Amygdala (tissue), 56 donors: ENCODE measurements at places on chromosomes 5 and 9.

- DNase-seq = no peak
Measured at GRCh38 chr9:4289411-4290326, 10.2 kb downstream of the GLIS3 start.

- DNase-seq = no peak
Measured at GRCh38 chr5:143474616-143475015, 71.1 kb upstream of the NR3C1 start.

- DNase-seq = peak; percentile 64
Measured at GRCh38 chr9:133147412-133148198, 16.1 kb downstream of the GBGT1 start.

DNA sequence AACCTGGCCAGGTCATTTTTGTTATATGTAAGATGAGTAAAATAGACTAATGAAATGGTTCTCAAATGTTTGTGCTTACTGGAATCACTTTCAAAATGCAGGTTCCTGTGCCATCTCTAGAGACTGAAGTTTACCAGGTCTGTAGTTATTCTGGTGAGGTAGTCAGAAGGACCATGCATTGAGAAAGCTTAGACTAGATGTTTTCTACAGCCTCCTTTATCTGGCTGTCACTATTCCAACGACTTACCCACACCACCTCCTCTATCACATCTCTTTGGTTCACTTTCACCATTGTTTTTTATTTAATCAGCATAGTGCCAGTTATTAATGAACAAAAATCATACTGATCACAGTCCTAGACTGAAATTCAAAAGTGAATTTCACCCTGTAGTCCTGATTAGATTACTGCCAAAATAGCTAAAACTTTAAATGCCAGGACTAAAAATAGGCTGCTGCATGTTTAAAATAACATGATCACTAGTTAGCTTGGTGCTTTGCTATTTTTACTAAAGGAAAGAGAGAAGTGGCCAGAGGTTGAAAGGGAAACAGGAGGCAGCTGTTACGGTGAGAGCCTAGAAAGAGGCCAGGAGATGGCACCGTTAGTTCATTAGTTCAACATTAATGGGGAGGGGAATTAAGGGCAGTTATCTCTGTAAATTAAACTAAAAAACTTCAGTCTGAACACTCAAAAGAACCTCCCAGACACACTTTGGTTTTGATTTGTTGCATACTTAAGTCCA, 13.9 kb upstream of the FNIP1 start:
- no peak for DNase-seq

- DNase-seq = no peak
Measured at GRCh38 chr5:124317451-124317850, 429.0 kb downstream of the ZNF608 start.

DNA sequence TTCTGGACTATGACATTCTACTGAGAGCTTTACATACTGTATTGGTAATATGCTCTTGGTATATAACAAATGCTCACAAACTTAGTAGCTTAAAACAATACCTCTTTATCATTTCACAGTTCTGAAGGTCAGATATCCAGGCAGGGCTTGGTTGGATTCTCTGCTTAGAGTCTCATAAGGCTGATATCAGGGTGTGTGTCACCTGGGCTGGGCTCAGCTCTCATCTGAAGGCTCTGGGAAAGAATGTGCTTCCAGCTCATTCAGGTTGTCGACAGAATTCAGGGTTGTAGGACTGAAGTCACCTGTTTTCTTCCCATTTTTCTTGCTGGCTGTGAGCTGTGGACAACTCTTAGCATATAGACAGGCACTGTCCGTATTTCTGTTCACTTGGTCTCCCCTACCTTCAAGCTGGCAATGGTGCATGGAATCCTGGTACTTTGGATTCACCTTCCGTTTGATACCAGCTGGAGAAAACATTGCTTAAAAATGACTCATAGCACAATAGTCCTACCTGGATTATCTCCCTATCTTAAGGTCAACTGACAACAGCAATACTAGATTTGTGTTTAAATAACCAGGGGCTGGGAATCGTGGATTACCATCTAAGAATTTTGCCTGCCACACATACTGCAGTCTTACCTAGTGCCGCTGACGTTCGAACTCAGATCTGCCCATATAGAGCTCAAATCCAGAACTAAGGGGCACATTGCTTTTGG, 69.2 kb downstream of the RCL1 start:
- no peak for DNase-seq

- no peak for DNase-seq
Measured at GRCh38 chr9:93134740-93135444, 841 bp upstream of the NINJ1 start.

GRCh38 chr9:36865731-36866635, 168.1 kb downstream of the PAX5 start:
- no peak for DNase-seq

DNA sequence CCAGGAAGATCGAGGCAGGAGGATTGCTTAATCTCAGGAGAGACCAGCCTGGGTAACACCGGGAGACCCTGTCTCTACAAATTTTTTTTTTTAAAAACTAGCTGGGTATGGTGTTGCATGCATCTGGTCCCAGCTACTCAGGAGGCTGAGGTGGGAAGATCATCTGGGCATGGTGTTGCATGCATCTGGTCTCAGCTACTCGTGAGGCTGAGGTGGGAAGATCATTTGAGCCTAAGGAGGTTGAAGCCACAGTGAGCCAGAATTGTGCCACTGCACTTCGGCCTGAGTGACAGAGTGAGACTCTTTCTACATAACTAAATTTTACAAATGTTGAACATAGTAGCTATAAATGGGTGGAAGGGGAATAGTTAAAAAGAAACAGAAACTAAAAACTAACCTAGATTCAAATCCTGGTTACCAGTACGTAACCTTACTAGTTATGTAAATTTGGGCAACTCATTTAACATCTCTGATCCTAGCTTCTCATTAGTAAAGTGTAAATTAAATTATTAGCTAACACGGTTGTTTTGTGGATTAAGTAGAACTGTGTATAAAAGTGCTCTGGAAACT, 41.7 kb downstream of the TMEM161B start:
- no peak for DNase-seq

DNA sequence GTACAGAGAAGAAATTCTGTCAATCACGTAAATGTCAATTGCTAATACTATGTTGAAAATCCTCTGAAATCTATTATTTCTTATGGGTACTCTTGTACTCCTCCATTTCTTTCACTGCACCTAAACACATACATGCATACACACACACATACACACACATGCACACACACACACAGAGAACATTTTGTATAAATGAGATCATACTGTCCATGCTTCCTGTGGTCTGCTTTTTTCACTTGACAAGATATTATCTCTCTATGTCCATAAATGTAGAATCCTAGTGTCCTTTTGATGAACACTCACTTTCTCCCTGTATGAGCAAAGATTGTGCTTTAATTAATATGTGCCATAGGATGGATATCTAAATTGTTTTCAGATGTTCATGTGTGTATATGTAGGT, 32.7 kb upstream of the TLR4 start:
- no peak for DNase-seq

GRCh38 chr9:133551446-133551845, 16.9 kb downstream of the ADAMTSL2 start:
- no peak for DNase-seq

DNA sequence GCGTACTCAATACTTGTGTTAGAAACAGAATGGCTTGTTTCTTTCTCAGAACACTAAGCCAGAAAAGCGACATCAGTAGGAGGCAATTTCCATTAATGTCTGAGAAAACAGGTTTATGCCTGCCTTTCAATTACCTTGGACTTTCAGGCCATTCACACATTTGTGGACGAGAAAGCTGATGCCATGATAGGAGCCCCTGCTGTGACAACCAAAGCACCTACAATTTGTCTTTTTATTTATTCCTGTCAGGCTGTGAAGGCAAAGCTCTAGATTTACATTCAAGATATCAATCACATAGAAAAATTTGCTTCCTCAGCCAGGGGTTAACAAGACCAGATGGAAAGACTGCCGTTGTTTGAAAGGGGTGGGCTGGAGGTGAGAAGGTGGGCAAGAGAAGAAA, 76.2 kb downstream of the C7 start:
- DNase-seq = no peak

GRCh38 chr5:163104464-163104863, 332.9 kb upstream of the CCNG1 start:
- DNase-seq = no peak

DNA sequence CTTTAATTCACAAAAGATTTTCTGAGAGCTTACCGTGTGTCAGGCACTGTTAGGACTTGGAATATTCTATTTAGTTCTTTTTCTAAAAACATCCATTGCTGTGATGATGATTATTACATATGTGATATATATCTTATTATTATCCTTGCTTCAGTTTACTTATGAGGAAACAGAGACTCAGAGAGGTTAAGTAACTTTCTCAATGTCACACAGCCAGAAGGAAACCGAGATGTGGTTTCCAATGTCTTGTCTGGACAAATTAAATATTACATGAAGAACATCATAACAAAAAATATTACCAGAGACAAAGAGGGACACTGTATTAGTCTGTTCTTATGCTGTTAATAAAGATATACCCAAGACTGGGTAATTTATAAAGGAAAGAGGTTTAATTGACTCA, 125.5 kb upstream of the DAP start:
- DNase-seq = no peak

DNA sequence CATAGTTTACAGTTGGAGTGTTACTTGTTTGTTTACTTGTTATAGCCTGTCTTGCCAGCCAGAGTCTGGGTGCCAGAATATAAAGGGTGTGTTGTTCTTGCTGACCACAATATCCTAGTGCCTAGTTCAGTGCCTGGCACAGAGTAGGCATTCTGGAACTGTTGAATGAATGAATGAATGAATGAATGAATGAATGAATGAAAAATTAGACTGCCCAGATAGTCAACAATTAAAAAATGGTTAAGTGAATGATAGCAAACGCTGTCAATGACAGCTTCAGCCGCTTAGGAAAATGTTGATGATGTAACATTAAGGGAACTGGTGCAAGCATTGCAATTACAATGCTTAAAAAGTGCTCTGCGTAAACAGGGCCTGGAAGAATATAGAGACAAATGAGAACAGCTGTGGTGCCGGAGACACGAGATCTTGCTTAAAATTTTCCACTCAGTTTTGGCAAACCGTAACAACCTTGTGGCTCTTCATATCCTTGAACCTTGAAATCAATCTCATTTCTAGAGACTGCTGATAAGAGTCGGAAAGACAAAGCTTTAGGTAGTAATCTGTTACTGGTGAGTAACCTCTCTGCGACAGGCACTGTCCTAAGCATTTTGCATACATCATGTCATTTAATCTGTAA, 4.7 kb upstream of the TTLL11 start:
- DNase-seq = no peak

DNA sequence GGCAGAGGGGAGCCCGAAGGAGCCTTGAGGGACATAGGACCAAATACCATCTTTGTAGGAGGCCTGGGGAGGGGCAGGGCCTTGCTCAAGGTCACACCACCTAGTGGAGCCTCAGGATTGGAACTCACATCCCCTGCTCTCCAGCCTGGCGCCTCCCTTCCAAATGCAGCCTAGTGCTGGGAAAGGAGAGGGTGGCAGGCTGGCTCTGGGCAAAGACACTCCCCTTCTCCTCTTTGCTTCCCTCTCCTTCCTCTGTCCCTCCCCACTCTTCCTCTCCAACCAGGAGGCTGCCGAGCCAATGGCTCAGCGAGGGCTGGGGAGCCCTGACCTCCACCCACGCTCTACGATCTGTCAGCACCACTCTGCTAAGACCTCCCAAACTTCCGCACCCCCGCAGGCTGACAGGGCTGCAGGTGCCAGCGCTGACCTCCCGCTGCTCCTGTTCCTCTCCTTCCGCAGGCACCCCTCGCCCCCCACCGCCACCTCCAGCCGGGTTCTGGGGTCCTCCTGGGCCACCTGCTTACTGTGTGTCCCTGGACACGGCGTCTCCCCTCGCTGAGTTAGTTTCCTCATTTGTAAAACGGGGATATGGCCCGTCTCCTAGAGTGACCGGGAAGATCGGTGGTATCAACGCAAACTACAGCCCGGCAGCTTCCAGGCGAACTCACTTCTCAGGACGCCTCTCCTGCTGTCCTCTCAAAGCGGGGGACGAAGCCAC, 52.9 kb downstream of the C9orf50 start:
- peak; percentile 35 for DNase-seq

DNA sequence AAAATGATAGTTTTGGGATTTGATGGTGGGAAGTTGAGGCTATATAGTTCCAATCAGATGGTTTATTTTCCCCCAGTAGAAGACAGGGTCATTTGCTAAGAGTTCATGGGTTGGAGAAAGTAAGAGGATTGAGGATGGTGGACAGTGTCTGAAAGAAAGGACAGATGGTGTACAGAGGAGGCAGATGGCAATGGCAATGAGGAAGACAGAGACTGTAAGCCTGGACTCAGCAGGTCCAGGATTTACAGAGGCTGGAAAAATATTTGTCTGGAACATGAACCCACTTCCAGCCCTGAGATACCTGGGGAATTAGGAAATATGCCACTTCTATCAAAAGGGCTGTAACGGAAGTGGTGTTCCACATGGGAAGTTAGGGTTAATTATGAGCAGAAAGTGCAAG, 84.5 kb downstream of the PCSK1 start:
- DNase-seq = no peak

- no peak for DNase-seq
Measured at GRCh38 chr9:118652912-118653311, 716.3 kb downstream of the BRINP1 start.
